RCC 7860 (cell line): ENCODE measurements at places on chromosomes 11 and 22.
A peak's percentile ranks its signal among the peaks of the same experiment; 100 is the strongest.

- DNase-seq, result no peak
Observed at GRCh38 chr11:113173126-113173525, 141.3 kb upstream of the TTC12 start.

DNA sequence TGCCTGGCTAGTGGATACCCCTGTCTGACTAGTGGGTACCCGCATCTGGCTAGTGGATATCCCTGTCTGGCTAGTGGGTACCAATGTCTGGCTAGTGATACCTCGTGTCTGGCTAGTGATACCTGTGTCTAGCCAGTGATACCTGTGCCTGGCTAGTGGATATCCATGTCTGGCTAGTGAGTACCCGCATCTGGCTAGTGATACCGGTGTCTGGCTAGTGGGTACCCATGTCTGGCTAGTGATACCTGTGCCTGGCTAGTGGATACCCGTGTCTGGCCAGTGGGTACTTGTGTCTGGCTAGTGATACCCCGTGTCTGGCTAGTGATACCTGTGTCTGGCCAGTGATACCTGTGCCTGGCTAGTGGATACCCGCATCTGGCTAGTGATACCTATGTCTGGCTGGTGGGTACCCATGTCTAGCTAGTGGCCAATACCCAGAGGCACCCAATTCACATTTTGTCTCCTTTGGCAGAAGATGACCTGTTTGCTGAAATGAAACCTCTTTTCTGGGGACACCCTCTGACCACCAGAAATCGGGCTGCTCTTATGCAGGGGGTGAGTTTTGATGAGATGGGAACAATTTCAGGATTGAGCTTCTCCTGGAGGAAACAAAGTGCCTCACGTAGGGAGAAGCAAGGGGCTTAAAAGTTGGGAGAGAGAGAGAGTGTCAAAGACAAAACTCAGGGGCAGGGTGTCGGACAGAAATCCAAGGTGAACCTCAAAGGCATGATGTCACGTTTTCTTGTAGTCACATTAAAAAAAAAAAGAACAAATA, 63.4 kb downstream of the SMIM38 start:
- DNase-seq, result no peak

GRCh38 chr11:96741068-96741467, 351.3 kb downstream of the JRKL start:
- DNase-seq, result no peak

DNA sequence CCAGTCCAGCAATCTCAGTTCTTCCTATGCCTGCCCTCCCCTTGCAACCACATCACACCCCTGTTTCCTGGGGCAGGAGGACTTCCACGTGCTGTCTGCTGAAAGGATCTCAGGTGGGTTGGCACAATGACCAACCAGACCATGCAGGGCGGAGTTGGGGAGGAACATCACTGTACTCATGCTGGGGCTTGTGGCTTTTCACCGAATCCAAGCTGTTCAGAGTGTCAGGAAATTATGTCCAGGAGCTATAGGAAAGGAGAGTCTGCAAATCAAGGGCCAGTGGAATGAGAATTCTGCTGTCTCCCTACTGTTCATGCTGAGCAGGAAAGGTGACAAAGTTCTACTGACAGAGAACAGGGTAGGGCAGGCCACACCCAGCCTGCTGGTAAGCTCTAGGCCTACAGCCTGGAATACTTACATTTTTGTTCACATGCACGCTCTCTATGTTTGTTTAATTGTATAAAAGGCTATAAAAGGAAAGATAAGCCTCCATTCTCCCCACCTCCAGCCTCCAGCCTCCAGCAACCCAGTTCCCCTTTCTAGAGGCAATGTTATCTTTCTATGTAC, 1.7 kb upstream of the PLAAT2 start:
- DNase-seq, result no peak

- DNase-seq, result peak; percentile 75
Observed at GRCh38 chr11:120710354-120711131, 199.0 kb downstream of the GRIK4 start.

DNA sequence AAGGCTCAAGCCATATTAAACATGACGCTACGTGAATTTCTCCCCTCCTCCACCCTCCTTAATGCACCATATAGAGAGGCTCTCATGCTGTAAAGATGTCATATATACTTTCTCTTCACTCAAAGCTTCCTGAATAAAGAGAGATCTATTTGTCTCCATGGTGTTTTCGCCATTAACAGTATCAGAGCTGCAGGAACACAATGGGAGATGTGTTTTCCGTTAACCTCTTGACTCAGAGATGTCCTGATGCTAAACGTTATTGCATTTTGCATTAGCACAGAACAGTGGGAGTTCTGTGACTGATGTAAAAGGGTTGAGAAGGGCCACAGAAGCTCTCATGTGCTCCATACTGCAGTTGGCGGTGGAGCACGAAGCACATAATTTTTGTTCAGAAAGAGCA, 25.7 kb upstream of the BLID start:
- DNase-seq, result no peak

DNA sequence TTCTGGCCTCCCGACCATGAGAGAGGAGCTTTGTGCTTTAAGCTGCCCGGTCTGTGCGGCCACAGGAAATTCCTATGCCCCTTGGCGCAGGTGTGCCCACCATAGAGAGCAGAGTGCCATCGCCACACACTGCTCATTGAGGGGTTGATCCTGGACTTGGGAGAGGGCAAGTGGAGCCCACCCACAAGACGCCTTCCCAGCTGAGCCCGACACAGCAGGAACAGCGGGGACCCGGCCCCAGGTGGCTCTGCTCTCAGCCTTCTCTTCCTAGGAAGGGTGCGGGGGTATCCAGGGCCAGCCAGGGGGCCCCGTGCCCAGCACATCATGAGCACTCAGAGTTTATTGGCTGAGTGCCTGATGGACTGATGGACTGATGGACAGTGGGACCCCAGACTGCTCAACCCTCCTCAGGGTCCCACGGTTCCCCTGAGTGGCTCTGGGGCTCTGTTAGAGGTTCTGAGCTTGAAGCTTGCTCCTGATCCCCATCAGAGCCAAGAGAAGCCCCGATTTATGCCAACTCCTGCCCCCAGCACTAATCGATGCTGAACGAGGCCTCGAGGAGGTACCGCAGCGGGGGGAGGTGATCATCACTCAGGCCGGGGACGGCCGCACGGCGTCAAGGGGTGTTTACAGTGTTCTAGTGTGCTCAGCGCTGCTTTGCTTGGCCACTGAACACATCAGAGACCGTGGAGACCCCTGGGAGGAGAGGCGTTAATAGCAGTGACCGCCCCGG, 13.5 kb upstream of the MRGPRD start:
- no peak for DNase-seq

DNA sequence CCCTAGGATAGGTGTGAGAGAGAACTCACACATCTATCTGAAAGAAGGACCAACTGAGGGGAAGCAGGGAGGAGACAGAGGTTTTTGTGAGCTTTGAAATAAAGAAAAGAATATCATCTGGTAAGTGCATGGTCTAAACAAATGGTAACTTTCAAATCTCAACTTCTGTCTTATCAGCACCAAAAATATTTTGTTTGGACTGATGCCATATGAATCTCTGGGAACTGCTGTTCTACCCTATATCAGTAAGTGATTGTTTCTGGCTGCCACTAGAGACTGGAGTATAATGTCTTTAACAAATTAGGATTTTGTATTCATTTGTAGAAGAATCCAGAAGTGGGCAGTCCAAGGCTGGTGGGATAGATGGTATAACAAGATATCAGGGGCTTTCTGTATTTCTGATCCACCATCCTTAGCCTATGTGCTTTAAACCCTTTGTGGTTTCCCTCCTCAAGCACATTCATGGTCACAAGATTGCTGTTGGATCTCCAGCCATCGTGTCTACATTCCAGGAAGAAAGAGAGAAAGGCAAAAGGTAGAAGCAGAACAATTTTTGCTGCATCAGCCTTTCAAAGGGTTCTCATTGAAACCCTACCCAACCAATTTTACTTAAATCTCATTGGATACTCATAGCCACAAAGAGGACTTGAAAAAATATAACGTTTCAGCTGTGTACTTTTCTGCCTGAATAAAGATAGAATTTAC, 4.7 kb downstream of the HEPHL1 start:
- DNase-seq, result no peak

GRCh38 chr11:45899448-45900174, 7.5 kb downstream of the FREY1 start:
- DNase-seq, result peak; percentile 62

DNA sequence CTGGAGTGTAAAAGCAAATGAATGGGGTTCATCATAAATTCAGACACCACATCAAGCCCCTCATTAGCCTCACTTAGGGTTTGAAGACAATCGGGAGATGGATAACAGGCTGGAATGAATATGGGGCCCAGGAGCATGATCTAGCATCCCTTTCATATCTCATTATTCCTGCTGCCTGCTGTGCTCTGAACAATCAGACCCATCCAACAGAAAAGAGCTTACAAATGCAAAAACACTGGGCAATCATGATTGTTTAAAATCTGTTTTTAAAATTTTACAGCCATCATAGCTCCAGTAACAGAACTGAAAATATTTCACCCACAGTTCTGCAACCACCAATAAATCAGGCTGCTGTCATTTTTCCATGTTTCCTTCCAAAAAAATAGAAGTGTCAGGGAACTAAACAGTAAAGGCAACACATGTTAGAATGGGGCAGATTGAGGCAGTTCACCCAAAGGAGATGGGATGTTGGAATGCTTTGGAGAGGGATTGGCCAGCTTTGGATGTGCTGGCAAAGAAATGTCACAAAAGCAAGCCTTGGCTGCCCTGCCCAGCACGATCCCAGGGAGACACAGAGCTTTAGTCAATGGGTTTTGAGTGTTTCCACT, 47.8 kb upstream of the BMAL1 start:
- no peak for DNase-seq

GRCh38 chr11:117701781-117702180, 95.2 kb downstream of the DSCAML1 start:
- DNase-seq, result no peak

DNA sequence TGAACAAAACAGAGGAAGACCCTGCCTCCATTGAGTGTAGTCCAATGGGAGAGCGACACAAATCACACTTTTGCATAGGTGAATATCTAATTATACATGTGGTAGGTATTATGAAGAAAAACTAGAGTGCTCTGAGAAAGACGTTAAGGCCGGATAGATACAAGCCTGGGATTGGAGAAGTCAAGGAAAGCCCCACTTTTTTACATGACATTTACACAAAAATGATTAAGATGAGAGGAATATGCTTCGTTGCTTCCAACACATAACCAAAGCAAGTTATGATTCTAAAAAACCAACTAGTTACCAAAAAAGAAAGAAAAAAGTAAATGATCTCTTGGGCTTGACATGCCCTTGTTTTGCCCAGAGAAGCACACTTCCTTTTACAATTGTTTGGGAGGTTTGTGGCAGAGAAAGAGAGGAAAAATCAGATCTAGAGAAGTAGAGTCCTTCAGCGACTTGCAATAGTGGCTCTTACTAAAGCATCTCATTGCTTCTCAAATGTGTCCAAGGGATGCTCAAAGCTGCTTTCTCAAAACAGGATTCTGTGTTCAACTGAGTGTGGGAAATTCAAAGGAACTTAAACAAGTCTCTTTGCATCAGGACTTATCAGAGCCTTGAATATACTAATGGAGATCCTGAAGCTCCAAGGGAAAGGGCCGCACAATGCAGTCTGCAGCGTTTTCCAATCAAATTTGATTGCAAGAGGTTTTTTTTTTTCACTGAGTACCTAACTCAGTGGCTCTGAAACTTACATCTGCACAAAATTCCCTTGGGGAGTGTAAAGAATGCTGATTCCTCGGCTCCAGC, 38.8 kb downstream of the FLI1 start:
- DNase-seq, result no peak

GRCh38 chr11:86196913-86197312, 47.6 kb upstream of the EED start:
- no peak for DNase-seq

GRCh38 chr22:49514641-49515040, 313.0 kb downstream of the BRD1 start:
- DNase-seq, result no peak

DNA sequence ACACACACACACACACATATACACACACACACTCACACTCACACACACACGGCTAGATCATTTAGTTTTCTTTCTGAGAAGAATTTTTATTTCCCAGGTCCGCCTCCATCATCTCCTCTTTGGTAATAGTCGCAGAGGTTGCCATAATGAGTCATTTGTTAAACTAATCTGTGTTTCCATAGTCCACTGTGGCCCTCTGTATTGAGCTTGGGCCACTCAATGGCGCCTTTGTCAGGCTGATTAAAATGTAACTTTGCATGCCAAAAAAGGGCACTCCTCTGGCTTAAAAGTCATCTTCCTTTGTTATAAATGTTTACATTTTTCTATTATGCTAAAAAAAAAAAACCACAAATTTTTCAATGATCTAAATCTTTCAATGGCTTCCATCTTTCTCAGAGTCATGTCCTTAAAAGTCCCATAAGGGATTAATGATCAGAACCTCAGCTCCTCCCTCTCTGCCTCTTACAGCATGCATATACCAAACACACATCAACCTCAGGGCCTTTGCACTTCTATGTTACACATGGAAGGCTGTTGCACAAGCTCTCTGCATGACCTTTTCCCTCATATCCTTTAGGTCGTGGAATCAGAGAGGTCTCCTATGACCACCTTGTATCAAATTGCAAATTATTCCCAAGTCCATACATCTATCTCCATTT, 35.3 kb downstream of the EHF start:
- DNase-seq, result no peak

GRCh38 chr11:62863687-62864335, 16.9 kb upstream of the SLC3A2 start:
- DNase-seq, result no peak

DNA sequence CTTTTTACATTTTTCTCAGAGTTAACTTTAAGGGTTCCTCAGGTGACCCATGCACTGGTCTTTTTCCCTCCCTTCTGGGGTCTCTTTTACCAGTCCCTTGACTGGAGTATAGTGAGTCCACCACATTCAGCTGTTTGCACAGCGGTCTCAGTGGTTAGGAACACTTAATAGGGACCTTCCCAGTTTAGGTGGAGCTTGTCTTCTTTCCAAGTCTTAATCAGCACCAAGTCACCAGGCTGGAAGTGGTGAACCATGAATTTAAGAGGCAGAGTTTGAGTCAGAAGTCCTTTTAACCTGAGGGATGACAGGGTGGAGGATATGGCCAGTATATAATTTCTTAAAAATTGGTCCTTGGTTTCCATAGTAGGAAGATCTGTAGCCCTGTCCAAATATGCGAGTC, 349.7 kb upstream of the MPPED2 start:
- DNase-seq, result peak; percentile 81

- no peak for DNase-seq
Observed at GRCh38 chr11:8263109-8263768, 439 bp downstream of the LMO1 start.

DNA sequence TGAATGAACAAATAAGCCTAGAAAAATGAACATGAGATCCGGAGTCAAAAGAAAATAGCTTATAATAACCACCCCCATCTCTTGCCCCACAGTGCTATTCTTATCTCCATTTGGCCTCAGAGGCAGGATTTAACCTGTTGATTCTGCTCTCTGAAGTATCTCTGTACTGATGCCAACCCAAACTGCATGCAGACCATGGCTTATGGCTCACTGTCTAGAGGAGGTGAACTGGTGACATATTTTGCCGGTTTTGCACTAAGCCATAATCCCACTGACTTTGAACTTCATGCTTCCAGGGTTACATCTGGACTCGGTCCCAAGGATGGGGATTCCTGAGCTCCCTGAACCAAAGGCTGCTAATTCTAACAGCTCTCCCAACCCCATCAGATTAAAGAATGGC, 397.1 kb downstream of the TENM4 start:
- DNase-seq, result no peak

GRCh38 chr11:32451808-32452207, 16.5 kb upstream of the WT1 start:
- DNase-seq, result no peak
